ENCODE measurements at places on chromosomes 3 and 15. TPM values are rescaled to one million over a fixed set of nuclear protein-coding genes. Genes with fewer than 3 reads are reported as not detected.
A peak's percentile ranks its signal among the peaks of the same experiment; 100 is the strongest.

PRKCD gene
- 19.5 TPM for total RNA-seq

GRCh38 chr15:60853109-60853508 lies 374.2 kb upstream of the ICE2 start:
- no peak for DNase-seq

- no peak for DNase-seq
Observed at GRCh38 chr3:190716211-190716610, 146.3 kb downstream of the GMNC start.

GRCh38 chr15:52191207-52191606 lies at the start of gene GNB5:
GNB5 (minus strand) TSS chr15:52191392; CDS start chr15:52184676, 6,716 bp downstream.
- no peak for DNase-seq

PLD1 gene
- total RNA-seq = 0.29 TPM

GRCh38 chr3:140655678-140656077 lies 22.2 kb upstream of the TRIM42 start:
- no peak for DNase-seq

LRRN1 gene
- total RNA-seq = 1.4 TPM

DNA sequence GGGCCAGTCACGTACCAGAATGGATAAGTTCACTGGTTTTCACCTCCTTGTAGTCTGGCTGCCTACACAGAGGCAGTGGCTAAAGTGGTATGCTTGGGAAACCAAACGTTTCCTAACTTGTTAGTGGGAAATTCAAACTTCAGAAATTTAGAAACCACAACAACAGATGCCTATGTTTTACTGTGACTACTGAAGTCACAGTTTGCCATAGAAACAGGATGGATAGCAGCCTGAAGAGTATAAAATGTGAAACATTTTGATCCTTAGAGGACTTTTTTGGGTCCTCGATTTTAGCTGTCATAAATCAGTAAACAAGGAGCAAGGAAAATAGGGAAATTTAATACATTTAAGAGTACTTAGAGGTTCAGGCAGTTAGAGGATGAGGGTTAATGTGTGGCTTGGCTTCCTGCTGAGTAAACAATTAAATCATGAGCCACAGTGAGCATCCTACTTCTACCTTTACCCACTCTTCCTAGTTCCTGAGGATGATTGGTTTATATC lies 48.6 kb downstream of the CMSS1 start:
- DNase-seq = peak; percentile 55

BFSP2 gene
- total RNA-seq = 0.45 TPM

- no peak for DNase-seq
Observed at GRCh38 chr15:78618064-78618463, 2.7 kb downstream of the CHRNA3 start.

GRCh38 chr3:122502941-122503340 lies 11.8 kb downstream of the KPNA1 start:
- DNase-seq = no peak

DNA sequence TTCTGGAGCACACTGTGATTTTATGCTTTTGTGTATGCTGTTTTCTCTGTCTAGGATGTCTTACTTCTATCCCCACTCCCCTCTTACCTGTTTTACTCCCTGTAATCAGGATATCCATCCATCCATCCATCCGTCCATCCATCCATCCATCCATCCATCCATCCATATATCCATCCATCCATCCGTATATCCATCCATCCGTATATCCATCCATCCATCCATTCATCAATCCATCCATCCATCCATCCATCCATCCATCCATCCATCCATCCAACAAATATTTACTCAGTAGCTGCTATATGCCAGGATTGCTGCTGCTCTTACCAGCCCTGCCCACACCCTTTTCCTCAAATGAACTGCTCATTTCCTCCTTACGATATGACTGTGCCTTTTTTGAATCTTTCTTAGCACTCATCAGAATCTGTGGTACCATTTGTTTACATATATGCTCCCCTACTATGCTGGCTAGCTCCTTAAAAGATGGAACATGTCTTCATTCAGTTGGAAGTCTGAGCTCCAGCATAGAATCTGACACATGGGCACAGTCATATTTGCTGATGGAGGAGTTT lies 35.2 kb downstream of the USP13 start:
- DNase-seq = no peak

DNA sequence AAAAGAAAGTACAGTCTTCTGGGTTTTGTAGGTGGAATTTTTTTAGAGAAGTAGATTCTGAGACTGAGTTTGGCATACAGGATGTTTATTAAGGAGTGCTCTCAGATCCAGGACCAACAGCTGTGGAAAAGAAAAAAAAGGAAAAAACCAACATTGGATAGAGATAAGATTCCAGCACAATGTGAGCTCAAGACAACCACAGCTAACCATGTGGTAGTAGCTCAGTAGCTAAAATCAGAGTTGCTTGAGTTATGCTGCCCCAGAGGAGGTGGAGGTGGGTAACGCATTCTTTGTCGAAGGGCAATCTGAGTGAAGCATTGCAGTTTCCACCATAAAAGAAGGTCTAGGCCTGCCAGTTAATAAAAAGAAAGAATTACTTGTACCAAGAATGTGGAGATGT lies 904.3 kb downstream of the NSUN3 start:
- no peak for DNase-seq
